Activated T-helper 2 cell treated with anti-CD3 and anti-CD28 coated beads, Interferon-gamma antibody, Interleukin-2, Interleukin-4, amounts not matched to agents 10 μg/mL and 5 μg/mL and 100 μg/mL, durations not matched to agents 14 hours and 24 hours and 36 hours (primary cell): ENCODE measurements at places on chromosomes 13 and 19. TPM values are rescaled to one million over a fixed set of nuclear protein-coding genes. Genes with fewer than 3 reads are reported as not detected.

- no peak for DNase-seq
These were observed 165.9 kb downstream of the NDFIP2 start for GRCh38 chr13:79646880-79647279.

- no peak for DNase-seq
These were observed 468 bp downstream of the S1PR5 start for GRCh38 chr19:10516671-10517286.

DNA sequence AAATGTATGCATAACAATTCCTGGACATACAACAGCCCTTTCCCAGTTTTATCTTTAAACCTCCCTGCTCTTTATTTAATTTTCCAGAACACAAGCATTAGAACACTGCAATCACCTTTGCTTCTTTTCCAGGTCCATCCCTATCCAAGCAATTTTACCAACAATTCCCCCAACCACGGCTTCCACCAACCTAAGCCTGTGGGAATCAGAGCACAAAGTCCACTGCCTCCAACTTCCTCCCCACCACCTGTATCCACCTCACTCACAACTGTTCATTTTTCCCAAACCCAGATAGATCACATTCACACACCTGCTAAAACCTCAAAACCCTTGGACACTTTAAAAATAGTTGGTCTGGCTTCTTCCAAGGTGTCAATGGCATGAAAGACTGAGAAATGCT lies 39.5 kb downstream of the FOXO1 start:
- no peak for DNase-seq

DNA sequence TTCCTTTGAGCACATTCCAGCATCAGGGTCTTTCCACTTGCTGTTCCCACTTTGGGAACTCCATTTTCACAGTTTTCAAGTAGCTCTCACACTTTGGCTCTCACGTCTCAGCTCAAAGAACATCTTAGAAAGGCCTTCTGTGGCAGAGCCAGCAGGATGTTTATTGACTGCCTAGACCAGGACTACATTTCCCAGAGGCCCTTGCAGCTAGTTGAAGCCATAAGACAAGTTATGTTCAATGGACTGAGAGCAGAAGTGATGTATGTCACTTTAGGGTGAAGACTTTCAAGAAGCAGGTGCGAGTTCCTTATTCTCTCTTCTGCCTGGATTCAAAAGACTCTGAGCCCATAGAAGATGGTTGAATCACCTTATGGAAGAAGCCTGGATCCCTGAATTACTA lies 4.3 kb upstream of the HAUS5 start:
- no peak for DNase-seq

- DNase-seq = no peak
These were observed 64.9 kb downstream of the EDNRB start for GRCh38 chr13:77853703-77854102.

DNA sequence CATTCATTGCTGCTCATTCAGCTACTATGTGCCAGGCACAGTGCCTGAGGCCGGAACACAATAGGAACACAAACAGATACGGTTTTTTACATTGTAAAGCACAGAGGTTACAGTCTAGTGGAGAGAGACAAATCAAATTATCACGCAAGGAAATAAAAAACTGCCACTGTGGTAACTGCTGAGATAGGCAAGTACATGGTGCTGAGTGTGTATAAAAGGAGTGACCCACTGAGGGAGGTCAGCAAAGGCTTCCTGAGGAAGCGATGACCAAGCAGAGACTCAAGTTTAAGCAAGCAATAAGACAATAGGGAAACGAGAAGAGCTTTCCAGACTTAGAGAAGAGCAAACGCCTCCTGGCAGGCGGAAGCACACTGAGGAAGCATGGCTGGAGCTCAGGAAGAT lies 56.4 kb downstream of the NUFIP1 start:
- DNase-seq = no peak

FAM216B gene
- total RNA-seq = not detected in 2 replicates

DNA sequence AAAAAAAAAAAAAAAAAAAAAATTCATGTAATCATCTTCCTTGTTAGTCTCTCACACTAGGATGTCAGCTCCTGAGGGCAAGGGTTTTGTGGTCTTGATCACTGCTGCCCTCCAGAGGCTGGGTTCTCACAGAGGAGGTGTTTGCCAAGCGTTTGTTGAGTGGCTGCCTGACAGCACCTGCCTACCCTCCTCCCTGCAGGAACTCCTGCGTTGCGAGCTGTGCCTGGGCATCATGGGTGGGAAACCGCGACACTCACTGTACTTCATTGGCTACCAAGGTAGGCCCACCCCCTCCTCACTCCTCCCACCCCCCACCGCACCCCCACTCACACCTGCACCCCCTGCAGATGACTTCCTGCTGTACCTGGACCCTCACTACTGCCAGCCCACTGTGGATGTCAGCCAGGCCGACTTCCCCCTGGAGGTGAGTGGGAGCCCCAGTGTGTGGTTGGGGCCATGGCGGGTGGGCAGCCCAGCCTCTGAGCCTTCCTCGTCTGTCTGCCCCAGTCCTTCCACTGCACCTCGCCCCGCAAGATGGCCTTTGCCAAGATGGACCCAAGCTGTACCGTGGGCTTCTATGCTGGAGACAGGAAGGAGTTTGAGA lies 8.1 kb downstream of the ATG4D start:
- no peak for DNase-seq
